ENCODE measurements at places on chromosomes 12 and 14.

- DNase-seq = no peak
These were observed 149.2 kb downstream of the ZFP36L1 start for GRCh38 chr14:68643673-68644072.

DNA sequence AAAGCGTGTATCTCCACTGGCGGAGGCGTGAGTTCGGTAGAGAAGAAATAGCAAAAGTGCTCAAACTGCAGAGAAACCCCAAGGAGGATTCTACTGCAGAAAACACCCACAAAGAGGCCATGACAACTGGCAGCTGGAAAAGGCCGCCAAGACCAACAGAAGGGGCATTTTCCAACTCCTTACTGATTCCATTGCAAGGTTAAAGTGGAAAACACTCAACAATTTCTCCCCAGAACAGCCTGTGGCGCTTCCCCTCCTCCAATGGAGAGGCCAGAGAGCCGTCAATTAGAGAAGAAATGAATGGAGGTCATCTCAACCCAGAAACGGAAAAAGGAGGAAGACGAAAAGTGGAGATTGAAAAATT lies 618 bp upstream of the ANKRD52 start:
- no peak for DNase-seq

GRCh38 chr12:89844539-89844938 lies 135.9 kb upstream of the ATP2B1 start:
- DNase-seq = no peak

- no peak for DNase-seq
These were observed 296.5 kb downstream of the TMEM132D start for GRCh38 chr12:129607301-129607700.

GRCh38 chr12:2689879-2690278 lies 104.9 kb upstream of the FKBP4 start:
- no peak for DNase-seq
